Hippocampal formation (tissue), 2 donors: ENCODE measurements at places on chromosomes 11 and 22.

DNA sequence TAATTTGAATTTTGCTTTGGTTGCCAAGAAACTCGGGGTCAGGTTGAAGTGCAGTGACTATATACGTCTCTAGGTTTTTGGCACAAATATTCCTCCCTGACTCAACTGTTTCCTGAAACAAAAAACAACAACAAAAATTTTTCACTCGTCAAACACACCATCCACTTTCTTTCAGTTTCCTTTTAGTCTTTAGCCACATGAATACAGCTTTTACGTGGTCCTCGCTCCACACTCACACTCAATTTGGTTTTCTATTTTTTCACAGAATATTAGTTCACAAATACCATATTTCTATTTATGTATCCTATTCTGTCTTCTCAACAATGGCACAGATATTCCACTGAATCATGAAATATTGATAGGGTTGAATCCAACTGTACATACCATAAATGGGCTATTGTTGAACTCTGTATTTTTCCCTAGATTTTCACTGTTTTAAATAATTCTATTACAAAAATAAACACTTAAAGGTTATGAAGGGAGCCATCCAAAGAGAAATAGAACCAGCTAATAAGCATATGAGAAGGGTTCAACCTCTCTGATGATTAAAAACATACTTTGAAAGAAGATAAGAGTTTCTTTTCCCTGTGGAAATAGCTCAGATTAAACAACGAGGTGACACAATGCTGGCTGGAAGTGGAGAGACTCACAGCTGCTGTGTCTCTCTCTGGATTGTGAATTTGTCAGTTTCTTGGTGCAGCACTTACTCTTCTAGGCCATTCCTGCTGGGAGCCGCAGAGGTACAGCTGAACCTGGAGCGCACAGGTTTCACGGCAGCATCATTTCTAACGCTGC is 5.1 kb upstream of the FBLN1 start:
- DNase-seq = no peak

DNA sequence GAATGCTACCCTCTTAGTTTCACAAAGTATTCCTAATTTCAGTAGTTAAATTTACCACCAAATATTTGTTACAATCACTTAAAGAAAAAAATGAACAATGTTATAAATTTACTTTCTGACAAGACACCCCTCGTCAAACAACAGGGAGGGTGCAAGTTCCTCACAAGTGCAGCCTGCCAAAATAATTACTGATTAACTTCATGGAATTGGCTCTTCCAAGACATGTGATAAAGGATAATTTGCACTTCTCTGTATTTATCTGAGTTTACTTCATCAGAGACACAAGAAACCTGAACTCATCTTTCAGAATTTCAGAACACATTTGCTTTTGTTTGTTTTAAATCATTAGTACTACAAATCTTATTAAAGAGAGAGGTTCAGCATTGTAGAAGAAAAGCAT is 66.5 kb downstream of the LARGE2 start:
- DNase-seq = no peak

DNA sequence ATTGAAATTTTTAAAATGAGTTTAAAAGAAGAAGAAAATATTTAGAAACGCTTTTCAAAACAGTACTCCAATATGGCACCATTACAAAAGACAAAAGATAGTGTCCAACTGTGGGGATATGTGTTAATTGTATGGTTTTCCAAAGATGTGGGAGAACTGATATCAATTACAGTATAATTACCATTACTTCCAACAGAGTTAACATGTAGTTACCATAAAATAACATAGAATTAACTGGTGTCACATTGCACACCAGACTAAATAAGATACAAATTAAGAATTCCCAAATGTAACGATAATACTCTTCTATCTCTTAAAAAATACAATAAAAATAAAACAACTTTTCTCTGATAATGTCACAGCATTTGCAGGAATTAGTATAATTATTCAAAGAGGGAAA is 329.5 kb downstream of the SOX6 start:
- DNase-seq = no peak

DNA sequence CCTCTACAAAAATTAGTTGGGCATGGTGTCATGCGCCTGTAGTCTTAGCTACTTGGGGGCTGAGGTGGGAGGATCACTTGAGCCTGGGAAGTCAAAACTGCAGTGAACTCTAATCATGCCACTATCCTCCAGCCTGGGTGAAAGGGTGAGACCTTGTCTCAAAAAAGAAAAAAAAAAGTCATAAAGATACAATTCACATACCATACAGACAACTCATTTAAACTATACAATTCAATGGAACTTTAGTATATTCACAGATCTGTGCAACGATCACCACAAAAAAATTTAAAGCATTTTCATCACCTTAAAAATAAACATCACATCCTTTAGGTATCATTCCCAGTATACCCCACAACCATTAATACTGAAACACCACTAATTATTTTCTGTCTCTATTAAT is 201.2 kb downstream of the PGR start:
- DNase-seq = no peak

GRCh38 chr22:45743687-45744086 is 72.1 kb downstream of the ATXN10 start:
- DNase-seq = no peak

DNA sequence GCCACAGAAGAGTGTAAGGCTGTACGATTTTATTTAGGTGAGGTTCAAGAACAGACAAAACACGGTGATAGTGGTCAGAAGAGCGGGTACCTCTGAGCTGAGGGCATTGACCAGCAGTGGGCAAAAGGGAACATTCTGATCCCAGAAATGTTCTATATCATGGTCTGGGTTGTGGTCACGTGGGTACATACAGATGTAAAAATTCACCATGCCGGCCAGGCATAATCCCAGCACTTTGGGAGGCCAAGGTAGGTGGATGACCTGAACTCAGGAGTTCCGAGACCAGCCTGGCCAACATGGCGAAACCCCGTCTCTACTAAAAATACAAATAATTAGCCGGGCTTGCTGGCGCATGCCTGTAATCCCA is 31.1 kb upstream of the GCAT start:
- DNase-seq = no peak
